ENCODE measurements at places on chromosomes 7 and 10.

- DNase-seq = no peak
These were observed 268.3 kb upstream of the SHH start for GRCh38 chr7:156080596-156080995.

GRCh38 chr7:105448181-105448580 lies 59.5 kb upstream of the SRPK2 start:
- no peak for DNase-seq

DNA sequence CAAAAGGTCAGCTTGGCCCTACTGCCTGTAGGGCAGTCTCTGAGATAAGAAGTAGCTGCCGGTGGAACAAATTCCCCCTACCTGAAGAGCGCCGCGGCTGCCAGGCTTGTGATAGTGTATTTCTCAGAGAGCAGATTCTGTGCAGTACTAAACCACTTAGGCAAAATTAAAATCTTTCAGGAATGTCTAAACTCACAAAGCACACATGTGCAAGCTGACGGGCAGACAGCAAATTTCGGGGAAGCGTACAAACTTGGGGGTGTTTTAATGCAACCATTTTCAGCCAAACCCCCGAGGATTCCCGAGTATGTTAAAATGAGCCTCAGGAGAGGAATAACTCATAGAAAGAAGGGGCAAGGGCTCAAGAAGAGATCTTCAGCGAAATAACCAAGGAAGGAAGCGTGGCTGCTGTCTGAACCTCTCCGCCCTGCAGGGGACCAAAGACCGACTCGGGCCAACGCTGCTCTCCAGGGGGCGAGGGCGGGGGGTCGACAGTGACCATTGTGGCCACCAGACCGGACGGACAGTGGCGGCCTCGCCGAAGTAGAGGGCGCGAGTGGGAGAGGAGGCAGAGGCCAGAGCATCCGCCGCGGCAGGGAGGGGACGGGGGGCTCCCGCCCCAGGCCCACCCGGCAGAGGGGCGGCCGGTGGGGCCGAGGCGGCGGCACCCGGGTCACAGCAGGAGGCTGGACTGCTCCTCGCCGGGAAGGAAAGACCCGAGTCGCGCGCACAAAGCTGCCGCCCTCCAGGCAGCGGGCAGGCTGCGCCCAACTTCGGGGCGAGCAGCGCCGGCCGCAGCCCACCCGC lies 819 bp downstream of the HYCC1 start:
- no peak for DNase-seq

DNA sequence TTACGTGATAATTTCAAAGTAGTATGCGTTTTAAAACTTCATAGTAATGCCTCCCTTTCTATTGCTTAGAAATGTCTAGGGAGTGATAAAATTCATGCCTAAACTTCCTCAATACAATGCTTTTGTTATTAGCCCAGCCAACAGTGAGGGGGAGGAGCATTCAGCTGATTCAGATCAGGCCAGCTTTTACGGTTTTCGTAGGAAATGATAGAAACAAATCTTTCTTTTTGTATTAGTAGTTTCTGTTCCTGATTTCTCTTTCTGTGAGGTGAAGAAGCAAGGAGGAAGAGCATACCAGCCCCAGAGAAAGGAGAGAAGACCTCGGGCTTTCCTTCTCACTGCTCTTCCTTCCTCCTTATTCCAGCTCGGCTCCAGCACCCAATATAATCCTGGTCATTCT lies 35.2 kb upstream of the ITPRID1 start:
- no peak for DNase-seq

- DNase-seq = no peak
These were observed 11.6 kb downstream of the MLXIPL start for GRCh38 chr7:73612598-73613269.

GRCh38 chr7:90345595-90346335 lies 751 bp upstream of the GTPBP10 start:
- DNase-seq = no peak

GRCh38 chr7:154906201-154906600 lies 96.7 kb downstream of the PAXIP1 start:
- no peak for DNase-seq

DNA sequence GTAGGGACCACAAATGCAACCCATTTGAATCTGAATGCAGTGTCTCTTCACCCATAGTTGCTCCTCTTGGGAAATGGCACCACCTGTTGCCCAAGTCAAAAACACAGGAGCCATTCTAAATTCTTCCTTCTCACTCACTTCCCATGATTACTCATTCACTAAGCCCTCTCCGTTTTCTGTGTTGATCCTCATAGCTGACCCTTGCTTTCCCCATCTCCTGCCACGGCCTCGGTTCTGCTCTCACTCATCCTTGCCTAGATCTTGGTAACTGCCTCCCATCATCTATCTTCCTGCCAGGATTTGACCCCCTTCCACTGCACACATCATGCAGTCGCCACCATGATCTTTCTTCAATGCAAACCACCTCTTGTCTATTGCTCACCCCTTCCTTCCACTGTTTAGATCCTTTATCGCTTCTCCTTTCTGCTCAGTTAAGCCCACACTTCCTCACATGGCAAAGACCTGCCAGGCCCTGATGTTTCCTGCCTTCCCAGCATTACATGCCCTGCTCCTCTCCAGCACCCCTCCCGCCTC lies 19.0 kb upstream of the CPN1 start:
- no peak for DNase-seq

DNA sequence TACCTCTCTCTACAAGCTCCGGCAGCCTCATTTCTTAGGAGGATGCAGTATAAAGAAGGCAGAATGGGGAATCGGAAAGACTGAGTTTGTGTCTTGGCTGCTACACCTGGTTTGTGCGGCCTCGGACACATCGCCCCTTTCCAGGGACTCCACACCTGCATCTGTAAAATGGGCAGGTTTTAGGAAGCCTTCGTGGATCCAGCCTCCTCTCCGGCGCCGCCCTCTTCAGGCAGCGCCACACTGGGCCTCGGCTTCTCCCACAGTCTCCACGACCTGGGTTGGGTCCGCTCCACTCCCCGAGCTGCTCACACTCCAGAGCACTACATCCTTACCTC lies 341 bp downstream of the GOT1 start:
- no peak for DNase-seq

DNA sequence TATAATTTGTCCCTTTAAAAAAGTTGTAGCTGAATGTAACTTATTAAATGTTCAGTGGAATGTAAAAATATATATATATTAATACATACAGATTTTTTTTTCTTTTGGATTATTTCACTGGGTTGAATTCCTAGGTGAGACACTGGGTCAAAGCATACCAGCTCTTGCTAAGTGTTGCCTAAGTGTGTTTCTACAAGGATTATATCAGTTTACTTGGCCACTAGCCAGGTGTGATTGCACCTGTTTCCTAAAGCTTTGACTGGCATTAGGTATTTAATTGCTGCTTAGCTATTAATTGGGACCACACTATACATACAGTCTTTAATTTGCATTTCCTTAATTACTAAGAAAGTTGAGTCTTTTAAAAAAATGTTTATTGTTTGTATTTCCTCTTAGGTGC lies 5.5 kb upstream of the ELOVL3 start:
- DNase-seq = no peak

DNA sequence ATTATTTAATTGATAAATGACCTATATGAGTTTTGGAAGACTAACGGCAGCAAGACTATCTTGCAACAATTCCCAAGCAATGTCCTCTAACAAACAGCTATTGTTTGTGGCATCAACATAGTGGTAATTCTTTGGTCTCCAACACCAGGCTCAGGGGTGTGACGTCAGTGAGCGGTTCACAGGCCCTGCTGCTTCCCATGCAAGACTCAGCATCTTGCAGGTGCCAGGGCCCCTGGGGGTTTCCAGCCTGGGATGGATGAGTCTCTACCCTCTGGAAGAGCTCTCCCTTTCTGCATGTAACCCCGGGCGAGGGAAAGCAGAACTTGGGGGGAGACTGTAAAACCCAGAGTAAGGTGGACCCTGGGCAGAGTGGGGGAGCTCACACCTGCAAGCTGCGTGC lies 164.7 kb downstream of the ACTR3B start:
- no peak for DNase-seq

- DNase-seq = no peak
These were observed 353.1 kb downstream of the GPR37 start for GRCh38 chr7:124412531-124412930.

Measured in coronary artery (tissue), 2 donors.